ENCODE measurements at places on chromosomes 7 and 10.

- H3K4me1 ChIP-seq = peaks cover 9% of the 10 kb centered on the region
- H3K36me3 ChIP-seq = no peaks in the 10 kb centered on the region
- H3K27me3 ChIP-seq = no peaks in the 10 kb centered on the region
- DNase-seq = no peak
- H3K27ac ChIP-seq = no peak overlapping the region
Observed at GRCh38 chr7:156773966-156774365, 119.0 kb downstream of the LMBR1 start.

DNA sequence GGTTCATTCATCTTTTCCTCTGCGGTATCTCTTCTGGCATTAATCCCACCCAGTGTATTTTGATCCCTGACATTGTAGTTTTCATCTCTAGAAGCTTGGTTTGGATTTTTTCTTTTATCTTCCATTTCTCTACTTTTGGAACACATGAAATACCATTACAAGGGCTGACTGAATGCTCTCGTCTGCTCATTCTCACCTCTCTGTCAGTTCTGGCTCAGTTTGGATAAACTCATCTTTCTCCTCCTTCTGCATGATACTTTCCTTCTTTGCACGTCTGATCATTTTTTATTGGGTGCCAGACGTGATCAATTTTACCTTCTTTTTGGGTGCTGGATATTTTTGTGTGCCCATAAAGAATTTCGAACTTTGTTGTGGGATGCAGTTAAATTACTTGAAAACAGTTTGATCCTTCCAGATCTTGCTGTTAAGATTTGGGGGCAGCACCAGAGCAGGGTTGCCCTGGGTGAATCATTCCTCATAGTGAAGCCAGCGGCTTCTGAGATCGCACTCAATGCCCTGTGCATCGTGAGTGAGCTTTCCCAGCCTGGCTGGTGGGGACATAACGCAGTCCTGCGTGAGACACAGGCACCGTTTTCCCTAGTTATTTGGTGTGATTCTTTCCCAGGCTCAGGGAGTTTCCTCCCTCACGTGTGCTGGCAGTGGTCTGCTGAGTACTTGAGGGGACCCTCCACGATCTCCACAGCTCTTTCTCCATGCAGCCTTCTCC, 53.8 kb downstream of the LHPP start:
- no peaks in the 10 kb centered on the region for H3K4me1 ChIP-seq
- H3K36me3 ChIP-seq = no peaks in the 10 kb centered on the region
- H3K27me3 ChIP-seq = no peaks in the 10 kb centered on the region
- DNase-seq = no peak

- no peaks in the 10 kb centered on the region for H3K4me1 ChIP-seq
- H3K27ac ChIP-seq = no peak overlapping the region
- no peak overlapping the region for H3K4me3 ChIP-seq
Observed at GRCh38 chr7:87330316-87330715, 15.1 kb upstream of the CROT start.

- peaks cover 6% of the 10 kb centered on the region for H3K4me1 ChIP-seq
- H3K27ac ChIP-seq = no peak overlapping the region
- no peaks in the 10 kb centered on the region for H3K36me3 ChIP-seq
- H3K4me3 ChIP-seq = no peak overlapping the region
- no peaks in the 10 kb centered on the region for H3K27me3 ChIP-seq
- no peak for DNase-seq
Observed at GRCh38 chr7:150989456-150989855, 1.4 kb upstream of the NOS3 start.
